ENCODE measurements at places on chromosomes 5 and 9.

- no peak for DNase-seq
These were observed 146.6 kb downstream of the SEC61B start for GRCh38 chr9:99368341-99369326.

DNA sequence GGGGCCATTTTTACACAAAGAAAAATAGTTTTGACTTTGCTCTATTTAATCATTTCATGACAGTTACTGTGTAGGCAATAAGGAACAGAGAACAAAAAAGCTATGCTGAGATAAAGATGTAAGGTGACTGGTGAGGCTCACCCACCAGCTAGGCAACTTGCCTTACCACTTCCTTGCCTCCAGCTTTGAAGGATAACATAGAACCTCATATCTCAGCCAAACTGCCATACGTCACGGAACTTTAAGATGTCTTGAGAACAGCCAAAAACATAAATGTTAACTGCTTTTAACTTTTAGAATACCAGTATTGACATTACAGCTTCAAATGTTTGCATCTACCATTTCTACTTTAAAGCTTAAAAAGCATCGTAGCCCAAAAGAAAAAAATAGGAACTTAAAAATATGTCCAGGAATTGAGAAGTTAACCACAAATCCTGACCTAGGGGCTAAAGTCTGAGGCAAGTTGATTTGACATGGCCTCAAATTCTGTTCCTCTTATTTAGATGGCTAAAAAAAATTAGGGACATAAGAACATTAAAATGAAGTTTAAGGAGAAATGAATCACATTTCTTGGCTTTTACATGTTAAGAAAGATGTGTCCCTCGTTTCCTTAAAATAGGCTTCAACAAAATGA is 7.7 kb upstream of the GCNT4 start:
- DNase-seq = no peak

- DNase-seq = no peak
These were observed 82.8 kb upstream of the TLE1 start for GRCh38 chr9:81772144-81772543.

DNA sequence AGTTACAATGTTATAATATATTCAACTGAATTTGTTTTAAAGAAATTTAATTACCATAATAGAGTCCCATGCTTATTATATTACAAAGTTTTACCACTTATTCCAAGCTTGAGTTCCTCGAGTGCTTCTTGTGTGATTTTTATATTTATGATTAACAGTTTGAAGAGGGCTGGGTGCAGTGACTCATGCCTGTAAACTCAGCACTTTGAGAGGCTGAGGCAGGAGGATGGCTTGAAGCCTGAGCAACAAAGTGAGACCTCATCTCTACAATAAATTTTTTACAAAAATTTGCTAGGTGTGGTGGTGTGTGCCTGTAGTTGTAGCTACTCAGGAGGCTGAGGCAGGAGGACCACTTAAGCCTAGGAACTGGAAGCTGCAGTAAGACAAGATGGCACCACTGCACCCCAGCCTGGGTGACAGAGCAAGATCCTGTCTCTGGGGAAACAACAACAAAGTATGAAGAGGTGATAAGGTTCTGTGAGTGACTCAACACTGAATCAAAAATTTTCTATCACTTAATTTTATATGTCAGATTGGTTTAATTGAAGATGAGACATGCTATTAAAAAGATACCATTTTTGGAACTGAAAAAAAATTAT is 9.2 kb downstream of the POC5 start:
- no peak for DNase-seq

GRCh38 chr9:99851500-99851822 is 29.8 kb downstream of the NR4A3 start:
- DNase-seq = no peak

DNA sequence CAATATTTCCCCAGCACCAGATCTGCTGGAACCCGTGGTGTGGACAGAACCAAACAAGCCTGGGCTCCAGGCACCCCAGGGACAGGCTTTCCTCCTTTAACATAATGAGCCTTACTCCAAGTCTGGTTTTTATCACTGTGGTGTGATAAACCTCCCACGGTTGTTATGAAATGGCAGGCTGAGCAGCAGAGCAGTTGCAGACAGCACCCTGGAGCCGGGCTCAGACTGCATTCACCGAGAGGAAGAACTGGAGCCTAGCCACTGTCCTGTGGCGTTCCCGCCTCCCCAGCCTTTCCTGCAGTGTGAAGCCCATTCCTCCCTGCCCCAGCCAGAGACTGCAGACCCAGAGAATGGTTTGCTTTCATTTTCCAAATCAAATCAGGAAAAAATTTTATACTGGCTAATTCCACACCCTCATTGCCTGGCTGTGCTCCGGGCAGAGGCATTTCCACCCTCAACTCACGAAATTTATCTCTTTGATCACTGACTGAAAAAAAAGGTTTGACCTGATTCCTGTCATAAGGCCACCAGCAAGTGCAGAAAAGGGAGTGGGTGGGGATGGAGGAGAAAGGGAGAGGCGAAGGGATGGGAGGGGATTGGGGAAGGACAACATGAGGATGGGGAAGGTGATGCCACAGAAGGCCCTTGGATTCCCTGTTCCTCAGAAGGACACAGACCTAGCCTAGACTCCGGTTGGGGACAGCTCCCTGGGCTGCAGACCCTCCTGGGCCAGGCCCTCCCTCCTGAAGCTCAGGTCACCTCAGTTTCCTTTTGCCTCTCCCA is 18.9 kb downstream of the IPPK start:
- DNase-seq = no peak

GRCh38 chr5:151254556-151254955 is 1.6 kb downstream of the GM2A start:
- no peak for DNase-seq

DNA sequence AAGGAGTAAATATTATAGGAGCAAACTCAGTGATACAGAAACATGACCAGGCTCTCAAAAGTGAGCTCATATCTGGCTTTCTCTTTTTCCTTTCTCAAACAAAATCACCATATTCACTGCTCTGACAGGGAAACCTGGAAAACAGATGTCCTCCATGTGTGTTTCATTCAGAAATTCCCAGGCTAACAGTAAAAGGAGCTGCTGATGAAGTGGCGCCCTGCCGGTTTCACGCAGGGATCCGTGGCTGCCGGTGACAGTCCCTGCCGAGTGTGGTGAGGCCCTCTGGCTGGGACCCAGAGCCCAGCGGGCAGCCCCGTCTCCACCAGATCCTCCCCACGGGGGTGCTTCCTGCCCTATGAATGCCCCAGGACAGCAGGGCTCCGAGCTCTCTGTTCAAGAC is 208.1 kb downstream of the GNA14 start:
- DNase-seq = no peak

DNA sequence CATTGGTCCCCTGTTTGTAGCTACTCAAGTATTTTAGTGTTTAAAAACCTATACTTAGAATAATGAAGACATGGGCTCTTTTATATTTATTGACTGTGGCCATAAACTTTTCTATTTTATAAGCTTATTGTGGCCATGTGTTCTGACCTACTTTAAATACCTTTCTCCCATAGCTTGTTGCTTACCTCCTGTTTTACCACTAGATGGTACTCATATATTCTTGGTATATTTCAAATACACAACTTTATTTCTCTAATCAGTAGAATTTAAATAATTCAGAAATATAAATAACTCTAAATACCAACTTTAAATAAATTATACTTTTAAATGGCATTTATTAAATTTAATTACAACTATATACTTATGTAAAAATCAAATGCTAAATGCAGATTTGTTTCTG is 498.0 kb downstream of the PRDM9 start:
- no peak for DNase-seq

DNA sequence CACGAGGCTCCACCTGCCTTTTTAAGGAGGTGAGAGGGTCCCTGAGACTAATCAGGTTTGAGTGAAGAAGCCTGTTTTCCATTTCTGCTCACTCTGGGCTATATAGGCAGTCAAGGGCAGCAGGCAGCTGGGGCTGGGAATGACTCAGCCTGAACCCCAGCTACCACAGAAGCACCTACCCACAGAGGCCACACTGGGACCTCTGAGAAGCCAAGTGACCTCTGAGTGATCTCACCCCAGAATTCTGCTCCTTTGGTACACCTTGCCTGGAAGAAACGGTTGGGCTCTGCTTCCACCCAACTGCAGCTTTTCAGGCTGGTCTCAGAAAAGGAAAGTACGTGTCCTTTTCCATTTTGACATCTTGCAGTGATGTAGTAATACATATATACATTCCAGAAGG is 6.8 kb downstream of the FAM219A start:
- no peak for DNase-seq

GRCh38 chr5:108727651-108728565 is 19.8 kb upstream of the FER start:
- DNase-seq = no peak

GRCh38 chr5:55604611-55605067 is 69.9 kb upstream of the PLPP1 start:
- no peak for DNase-seq

GRCh38 chr5:121640298-121640697 is 211.4 kb upstream of the FTMT start:
- DNase-seq = no peak

DNA sequence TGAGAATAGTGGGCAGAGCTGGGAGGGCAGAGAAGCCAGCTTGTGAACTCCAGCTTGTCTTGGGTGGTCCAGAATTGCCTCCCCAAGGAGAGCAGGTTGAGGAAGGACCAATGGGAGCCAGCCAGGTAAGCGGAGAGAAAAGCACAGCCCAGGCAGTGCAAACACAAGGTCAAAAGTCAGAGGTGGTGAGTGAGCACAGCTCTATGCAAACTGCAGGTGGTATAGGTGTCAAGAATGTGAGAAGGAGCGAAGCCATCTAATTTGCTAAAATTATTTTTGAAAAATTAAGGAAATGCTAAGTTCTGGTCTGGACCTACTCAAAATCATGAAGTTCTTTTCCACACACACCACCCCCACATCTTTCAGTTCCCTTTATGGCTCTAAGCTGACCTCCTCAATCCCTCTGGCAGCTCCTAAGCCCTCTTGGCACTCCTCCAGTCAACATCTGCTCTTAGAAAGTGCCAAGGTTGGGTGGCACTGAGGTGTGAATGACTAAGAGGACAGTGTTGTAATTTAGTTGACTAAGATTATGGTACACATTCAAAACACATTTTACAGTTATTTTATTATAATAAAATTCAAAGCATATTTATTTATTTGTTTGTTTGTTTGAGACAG is 6.6 kb upstream of the OTULINL start:
- DNase-seq = no peak

DNA sequence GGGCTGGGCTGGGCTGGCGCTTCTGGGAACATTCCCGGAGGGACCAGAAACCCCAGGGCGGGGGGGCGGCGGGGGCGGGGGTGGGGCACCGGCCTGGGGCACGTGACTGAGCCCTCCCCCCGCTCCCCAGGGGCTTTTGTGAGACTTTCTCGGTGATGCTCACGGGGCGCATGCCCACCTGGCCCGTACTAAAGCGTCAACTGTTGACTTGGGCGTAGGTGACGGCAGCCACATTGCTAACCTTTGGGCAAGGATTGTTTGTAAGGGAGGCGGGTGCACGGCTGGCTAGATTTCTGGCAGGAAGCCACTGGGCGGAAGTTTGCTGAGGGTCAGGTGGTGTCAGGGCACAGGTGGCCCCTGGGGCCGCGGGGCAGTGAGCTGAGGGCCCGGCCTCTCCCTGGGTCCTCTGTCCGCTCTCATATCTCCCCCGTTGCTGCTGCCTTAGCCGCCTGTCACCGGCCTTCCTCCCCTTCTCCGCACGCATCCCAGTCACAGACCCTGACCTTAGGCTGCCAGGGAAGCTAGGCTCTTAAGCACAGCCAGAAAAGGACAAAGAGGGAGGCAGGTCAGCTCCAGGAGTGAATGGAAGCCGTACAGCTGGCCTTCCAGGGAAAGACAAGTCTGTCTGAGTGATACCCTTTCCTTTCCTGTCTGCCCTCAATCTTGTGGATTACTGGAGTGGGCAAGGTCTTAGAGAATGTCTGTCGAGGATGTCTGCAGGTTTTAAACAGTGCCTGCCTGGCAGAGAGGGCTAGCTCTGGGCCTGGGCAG is 812 bp downstream of the CACFD1 start:
- no peak for DNase-seq

DNA sequence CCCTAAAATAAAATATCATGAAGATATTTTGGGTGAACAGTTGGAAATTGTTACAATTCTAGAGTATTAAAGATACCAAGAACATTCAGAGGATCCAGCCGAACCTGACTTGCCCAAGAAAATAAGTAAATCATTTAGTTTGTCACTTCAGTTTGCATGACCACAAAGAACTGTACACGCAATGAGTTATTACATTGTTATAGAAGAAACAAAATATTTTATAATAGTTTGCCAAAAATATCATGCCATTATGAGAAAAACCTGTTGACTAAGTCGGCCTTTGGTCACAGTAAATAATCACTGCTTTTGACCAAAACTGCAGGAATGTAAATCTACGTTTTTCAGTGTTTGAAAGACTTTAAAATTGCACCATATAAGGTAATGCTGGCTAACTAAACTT is 27.9 kb downstream of the TRIO start:
- no peak for DNase-seq

DNA sequence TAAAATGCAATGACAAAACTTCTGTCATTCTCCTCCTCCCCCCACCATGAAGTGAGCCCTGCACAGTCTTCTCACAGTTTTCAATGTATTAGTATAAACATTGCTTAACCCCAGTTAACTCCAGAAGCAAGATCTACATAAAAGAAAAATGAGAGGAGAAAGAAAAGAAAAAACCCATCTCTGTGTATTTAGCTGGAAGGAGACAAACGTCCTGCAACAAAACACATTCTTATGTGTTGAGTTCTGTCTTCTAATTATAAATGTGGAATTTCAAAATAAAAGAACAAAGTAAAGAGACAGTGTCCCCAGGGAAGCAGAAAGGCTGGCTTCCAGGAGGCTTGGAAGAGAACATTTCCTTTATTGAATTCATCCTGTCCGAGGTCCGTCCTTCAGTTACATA is 491.9 kb upstream of the TUSC1 start:
- no peak for DNase-seq

- DNase-seq = no peak
These were observed 334.0 kb upstream of the DMAC1 start for GRCh38 chr9:8133606-8134005.

DNA sequence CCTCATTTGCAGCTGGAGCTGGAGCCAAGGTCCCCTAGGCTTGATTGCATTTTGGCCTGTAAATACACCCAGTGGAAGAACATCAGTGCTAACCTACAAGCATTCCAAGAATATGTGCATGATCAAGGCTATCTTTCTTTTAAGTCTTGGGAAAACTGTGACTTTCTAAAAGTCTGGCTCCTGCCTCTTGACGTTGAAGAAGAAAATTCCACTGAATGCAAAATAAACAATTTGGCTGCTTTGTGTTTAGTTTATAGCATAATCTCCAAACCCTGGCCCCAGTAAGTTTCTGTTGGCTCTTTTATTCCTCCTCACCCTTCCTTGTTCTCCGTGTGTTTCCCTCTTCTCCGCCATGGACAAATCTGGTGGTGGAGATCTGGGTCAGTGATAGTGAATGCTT is 109.3 kb upstream of the TLE1 start:
- DNase-seq = no peak
